ENCODE measurements at places on chromosomes 4 and X. TPM values are rescaled to one million over a fixed set of nuclear protein-coding genes. Genes with fewer than 3 reads are reported as not detected.

The SLC10A4 gene
- 1.2 TPM for total RNA-seq

DNA sequence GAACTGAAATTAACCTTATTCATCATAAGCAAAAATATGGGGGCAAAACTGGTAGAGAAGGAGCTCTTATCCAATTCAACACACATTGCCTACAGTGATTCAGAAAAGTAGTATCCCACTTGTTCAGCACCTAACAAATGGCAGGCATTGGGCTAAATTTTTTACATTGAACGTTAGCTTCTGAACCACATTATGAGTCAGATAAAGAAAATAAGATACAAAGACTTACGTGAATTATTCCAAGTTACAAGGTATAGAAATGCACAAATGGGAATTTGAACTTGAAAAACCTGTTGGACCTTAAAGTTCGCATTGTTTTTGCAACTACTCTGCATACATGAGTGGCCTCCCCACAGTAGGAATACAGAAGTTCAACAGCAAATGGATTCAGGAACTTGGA is 210.6 kb downstream of the LDB2 start:
- no peak for DNase-seq

- DNase-seq, result no peak
These were observed 14.3 kb upstream of the FAM13A start for GRCh38 chr4:89071311-89071710.

- DNase-seq, result no peak
These were observed 10.1 kb upstream of the SAP30 start for GRCh38 chr4:173360587-173361221.
